ENCODE measurements at places on chromosomes 1 and 21. TPM values are rescaled to one million over a fixed set of nuclear protein-coding genes. Genes with fewer than 3 reads are reported as not detected.

- H3K4me1 ChIP-seq, result peaks cover 2% of the 10 kb centered on the region
- no peaks in the 10 kb centered on the region for H3K36me3 ChIP-seq
- no peak overlapping the region for H3K4me3 ChIP-seq
- H3K27me3 ChIP-seq, result no peaks in the 10 kb centered on the region
- no peak overlapping the region for H3K27ac ChIP-seq
These were observed 27.9 kb downstream of the OVAAL start for GRCh38 chr1:180586671-180587155.

DNA sequence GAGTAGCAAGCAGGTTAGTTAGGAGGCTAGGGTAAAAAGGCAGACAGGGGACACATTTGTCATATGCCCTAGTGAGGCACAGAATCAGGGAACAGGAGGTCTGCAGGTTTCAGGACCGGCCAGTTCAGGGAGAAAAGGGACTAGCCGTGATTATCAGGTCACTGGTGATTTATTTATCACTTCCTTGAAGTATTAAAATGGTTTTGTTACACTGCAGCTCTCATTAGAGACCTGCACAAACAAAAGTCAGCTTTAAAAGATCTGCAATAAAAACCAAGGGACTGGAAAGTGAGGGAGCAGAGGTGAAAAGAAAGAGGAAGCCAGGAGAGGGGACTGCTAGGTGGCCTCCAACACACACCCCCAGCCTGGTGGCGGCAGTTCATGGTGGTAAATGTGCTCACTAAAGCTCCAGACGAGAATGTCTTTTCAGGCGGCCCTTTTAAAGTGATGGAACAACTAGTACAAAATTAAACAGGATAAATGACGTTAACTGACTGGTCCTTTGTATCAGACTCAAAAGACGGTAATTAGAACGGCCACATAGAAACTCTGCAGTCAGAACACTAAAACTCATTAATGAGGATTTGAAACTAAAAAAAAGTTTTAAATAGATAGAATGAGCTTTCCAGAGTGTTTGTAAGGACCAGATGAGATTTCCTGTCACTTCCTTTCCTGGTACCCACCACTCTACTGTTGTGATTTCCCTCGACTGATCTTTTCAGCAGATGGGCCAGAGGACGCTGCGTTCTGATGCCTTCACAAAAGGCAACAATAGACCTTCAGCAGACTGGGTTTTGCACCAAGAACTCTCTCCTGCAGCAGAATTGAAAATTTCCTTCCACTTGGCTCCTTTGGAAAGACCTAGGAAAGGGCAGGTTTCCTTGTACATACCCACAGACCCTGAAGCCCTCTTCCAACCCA lies 136.8 kb downstream of the NTPCR start:
- no peaks in the 10 kb centered on the region for H3K36me3 ChIP-seq
- H3K4me3 ChIP-seq, result no peak overlapping the region
- H3K27ac ChIP-seq, result no peak overlapping the region
- no peak for DNase-seq
- no peaks in the 10 kb centered on the region for H3K27me3 ChIP-seq

ZCCHC17 gene
- total RNA-seq, result 9.0 TPM

- peak; percentile 58 for DNase-seq
- no peaks in the 10 kb centered on the region for H3K36me3 ChIP-seq
- H3K4me3 ChIP-seq, result no peak overlapping the region
- H3K27me3 ChIP-seq, result no peaks in the 10 kb centered on the region
- no peak overlapping the region for H3K27ac ChIP-seq
- no peaks in the 10 kb centered on the region for H3K4me1 ChIP-seq
These were observed 276.7 kb downstream of the PCP4 start for GRCh38 chr21:40143822-40144525.

DNA sequence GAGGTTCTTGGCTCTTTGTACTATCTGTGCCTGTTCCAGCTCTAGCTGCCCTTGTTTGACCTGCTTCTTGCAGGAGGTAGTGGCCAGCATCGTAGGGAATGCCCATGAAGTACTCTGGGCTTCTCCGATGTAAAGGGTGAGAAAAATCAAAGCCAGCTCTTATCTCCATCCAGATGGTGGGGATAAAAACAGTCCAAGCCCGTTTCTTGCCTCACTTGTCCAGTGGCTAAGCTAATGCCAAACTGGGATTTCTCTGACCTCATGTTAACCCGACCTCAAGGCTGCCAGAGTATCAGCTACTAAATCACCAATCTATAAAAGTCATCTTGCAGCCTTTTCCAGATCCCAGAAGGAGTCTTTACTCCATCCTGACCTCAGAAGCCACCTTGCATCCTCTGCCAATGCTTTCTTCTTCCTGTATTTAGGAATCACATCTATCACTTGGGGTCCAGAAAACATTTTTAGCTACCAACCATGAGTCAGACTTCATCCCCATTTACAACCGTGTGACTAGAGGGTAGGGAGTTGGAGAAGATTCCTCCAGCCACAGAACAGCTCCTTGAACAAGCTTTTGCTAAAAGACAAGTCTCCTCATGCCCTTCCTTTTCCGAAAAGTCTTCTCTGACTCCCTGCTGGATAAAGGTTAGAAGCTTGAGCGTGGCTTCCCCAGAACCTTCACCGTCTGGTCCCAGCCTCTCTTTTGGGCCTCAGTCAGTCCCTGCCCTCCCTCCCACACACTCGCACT lies 35.9 kb downstream of the KCNC4 start:
- H3K27ac ChIP-seq, result no peak overlapping the region
- H3K4me1 ChIP-seq, result no peaks in the 10 kb centered on the region
- H3K27me3 ChIP-seq, result no peaks in the 10 kb centered on the region
- H3K4me3 ChIP-seq, result no peak overlapping the region

GRCh38 chr1:215508311-215508710 lies 58.8 kb upstream of the KCTD3 start:
- H3K4me1 ChIP-seq, result no peaks in the 10 kb centered on the region
- no peak overlapping the region for H3K4me3 ChIP-seq
- no peak overlapping the region for H3K27ac ChIP-seq
- no peaks in the 10 kb centered on the region for H3K27me3 ChIP-seq

Measured in liver (tissue), 10 donors.